Upper lobe of right lung (tissue), 1 donor: ENCODE measurements at places on chromosomes 5 and 9.

- DNase-seq = no peak
- peaks cover 19% of the 10 kb centered on the region for H3K4me1 ChIP-seq
- no peaks in the 10 kb centered on the region for H3K27me3 ChIP-seq
- no peak overlapping the region for H3K27ac ChIP-seq
- no peaks in the 10 kb centered on the region for H3K36me3 ChIP-seq
- H3K4me3 ChIP-seq = no peak overlapping the region
Observed at GRCh38 chr5:78907255-78907891, 77.7 kb downstream of the ARSB start.

GRCh38 chr5:6475626-6476312, 27.1 kb downstream of the UBE2QL1 start:
- no peaks in the 10 kb centered on the region for H3K27me3 ChIP-seq
- H3K27ac ChIP-seq = no peak overlapping the region
- H3K4me3 ChIP-seq = no peak overlapping the region
- no peaks in the 10 kb centered on the region for H3K4me1 ChIP-seq
- no peaks in the 10 kb centered on the region for H3K36me3 ChIP-seq

DNA sequence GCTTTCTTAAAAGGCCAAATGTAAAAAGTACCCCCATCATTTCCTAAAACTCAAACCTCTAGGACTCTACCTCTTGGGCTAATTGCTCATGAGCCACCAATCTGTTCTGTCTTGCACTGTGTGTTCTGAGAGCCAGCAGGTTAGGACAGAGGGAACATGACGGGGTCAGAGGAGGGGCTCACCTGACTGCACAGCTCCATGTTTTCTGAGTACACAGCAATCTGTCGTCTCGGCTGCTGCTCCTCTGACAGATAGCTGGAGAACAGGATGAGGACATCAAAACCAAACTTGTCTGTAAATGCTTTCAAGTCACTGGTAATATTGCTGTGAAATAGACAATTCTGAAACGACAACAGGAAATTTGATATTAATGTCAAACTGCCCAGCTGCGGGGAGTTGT, 50.9 kb upstream of the PCA3 start:
- H3K36me3 ChIP-seq = no peaks in the 10 kb centered on the region
- H3K27ac ChIP-seq = no peak overlapping the region
- H3K27me3 ChIP-seq = no peaks in the 10 kb centered on the region
- no peak for DNase-seq
- no peak overlapping the region for H3K4me3 ChIP-seq

DNA sequence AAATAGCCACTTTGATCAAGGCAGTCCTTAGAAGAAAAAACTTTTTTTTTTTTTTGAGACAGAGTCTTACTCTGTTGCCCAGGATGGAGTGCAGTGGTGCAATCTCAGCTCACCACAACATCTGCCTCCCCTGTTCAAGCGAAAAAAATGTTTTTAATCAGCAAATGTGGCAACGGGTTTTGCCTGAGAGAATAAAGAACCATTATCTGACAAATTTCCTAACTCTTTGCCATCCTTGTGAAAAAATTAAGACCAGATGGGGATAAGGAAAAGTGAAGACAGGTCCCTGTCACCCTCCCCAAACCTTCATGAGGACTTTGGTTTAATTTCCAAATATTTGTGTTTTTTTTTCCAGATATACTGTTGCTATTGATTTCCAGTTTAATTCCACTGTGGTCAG, 107.3 kb upstream of the SPOCK1 start:
- H3K27ac ChIP-seq = no peak overlapping the region
- no peak for DNase-seq
- H3K36me3 ChIP-seq = no peaks in the 10 kb centered on the region
- H3K4me1 ChIP-seq = no peaks in the 10 kb centered on the region
- H3K27me3 ChIP-seq = peaks cover 14% of the 10 kb centered on the region

DNA sequence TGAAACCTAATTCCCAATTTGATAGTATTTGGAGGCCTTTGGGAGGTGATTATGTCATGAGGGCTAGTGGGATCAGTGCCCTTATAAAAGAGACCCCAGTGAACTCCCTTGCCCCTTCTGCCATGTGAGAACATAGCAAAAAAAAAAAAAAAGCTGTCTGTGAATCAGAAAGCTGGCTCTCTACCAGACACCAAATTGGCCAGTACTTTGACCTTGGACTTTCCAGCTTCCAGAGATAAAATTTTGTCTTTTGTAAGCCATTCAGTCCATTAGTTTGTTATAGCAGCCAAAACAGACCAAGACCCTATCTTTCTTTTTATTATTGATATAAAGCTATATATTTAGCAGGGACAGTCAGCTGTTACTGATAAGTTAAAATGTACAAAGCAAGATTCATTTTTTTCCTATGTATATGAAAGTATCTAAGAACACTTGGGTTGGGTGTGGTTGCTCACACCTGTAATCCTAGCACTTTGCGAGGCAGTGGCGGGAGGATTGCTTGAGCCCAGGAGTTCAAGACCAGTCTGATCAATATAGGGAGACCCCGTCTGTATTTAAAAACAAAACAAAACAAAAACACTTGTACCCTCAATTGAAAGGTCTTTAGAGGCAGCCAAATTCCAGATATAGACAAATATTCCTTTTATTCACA, 8.1 kb upstream of the C5orf24 start:
- no peak for DNase-seq
- no peaks in the 10 kb centered on the region for H3K27me3 ChIP-seq
- peaks cover 17% of the 10 kb centered on the region for H3K36me3 ChIP-seq
- H3K4me3 ChIP-seq = no peak overlapping the region
- peaks cover 6% of the 10 kb centered on the region for H3K4me1 ChIP-seq

DNA sequence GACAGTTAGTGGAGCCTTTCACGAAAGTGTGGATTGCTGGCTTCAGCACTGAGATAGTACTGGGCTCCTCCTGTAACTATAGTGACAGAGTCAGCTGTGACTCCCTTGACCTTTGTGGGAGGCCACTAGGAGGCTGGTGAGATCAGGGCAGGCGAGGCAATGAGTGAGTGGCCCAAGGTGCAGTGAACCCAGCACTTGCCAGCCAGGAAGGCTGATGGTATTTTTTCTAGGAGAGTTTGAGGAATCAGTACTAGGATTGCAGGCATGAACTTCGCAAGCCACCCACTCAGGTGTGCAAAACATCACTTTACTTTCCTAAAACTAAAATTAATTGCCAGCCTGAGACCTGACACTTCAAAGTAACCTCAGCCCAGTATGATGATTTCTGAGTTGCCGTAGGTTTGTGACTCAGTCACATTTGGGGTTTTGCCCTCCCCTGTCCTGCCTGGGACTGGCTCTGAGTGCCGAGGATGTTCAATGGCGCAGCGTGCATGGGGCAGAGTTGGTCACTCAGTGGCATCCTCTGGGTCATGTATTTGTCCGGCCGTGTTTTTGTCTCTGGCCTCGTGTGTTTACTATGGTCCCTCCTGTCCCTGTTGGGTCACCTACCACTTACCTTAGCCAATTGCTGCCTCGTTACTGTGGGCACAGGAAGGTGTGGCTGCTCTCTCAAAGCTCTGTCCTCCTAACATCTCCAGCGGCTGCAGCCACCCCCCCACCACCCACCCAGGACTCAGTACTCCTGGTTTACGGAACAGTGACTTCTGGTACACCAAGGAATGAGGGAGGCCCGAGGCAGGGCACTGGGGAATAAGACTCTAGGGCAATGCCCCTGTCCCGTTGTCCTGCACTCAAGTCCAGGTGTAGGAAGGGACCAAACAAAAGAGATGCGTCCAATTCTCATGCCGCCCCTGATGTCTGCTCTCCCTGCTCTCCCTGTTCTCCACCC, 67.2 kb downstream of the IL31RA start:
- H3K4me3 ChIP-seq = no peak overlapping the region
- no peaks in the 10 kb centered on the region for H3K27me3 ChIP-seq
- H3K27ac ChIP-seq = no peak overlapping the region
- peaks cover 7% of the 10 kb centered on the region for H3K4me1 ChIP-seq
- H3K36me3 ChIP-seq = no peaks in the 10 kb centered on the region

- no peaks in the 10 kb centered on the region for H3K27me3 ChIP-seq
- DNase-seq = no peak
- H3K4me1 ChIP-seq = no peaks in the 10 kb centered on the region
- H3K4me3 ChIP-seq = no peak overlapping the region
Observed at GRCh38 chr5:142396436-142397038, 71.7 kb upstream of the SPRY4 start.

GRCh38 chr5:56100439-56101176, 105.8 kb upstream of the IL6ST start:
- H3K4me1 ChIP-seq = peaks cover 21% of the 10 kb centered on the region
- H3K27ac ChIP-seq = peak overlapping the region; percentile 56
- H3K27me3 ChIP-seq = no peaks in the 10 kb centered on the region
- no peaks in the 10 kb centered on the region for H3K36me3 ChIP-seq
- H3K4me3 ChIP-seq = no peak overlapping the region

GRCh38 chr5:130102960-130103359, 198.7 kb downstream of the CHSY3 start:
- no peaks in the 10 kb centered on the region for H3K36me3 ChIP-seq
- H3K27ac ChIP-seq = no peak overlapping the region
- H3K4me1 ChIP-seq = no peaks in the 10 kb centered on the region
- no peaks in the 10 kb centered on the region for H3K27me3 ChIP-seq

GRCh38 chr5:120552638-120553037, 88.5 kb downstream of the PRR16 start:
- H3K27ac ChIP-seq = no peak overlapping the region
- no peaks in the 10 kb centered on the region for H3K36me3 ChIP-seq
- no peak overlapping the region for H3K4me3 ChIP-seq
- H3K4me1 ChIP-seq = no peaks in the 10 kb centered on the region
- no peaks in the 10 kb centered on the region for H3K27me3 ChIP-seq

- no peaks in the 10 kb centered on the region for H3K4me1 ChIP-seq
- peaks cover 5% of the 10 kb centered on the region for H3K27me3 ChIP-seq
- no peak overlapping the region for H3K27ac ChIP-seq
- DNase-seq = no peak
Observed at GRCh38 chr5:38148021-38148625, 110.2 kb upstream of the EGFLAM start.

- H3K27me3 ChIP-seq = no peaks in the 10 kb centered on the region
- H3K36me3 ChIP-seq = no peaks in the 10 kb centered on the region
- H3K4me1 ChIP-seq = no peaks in the 10 kb centered on the region
- H3K27ac ChIP-seq = no peak overlapping the region
- no peak overlapping the region for H3K4me3 ChIP-seq
Observed at GRCh38 chr9:7443541-7443940, 356.0 kb downstream of the DMAC1 start.

GRCh38 chr9:82524407-82524806, 535.8 kb downstream of the SPATA31D1 start:
- H3K4me3 ChIP-seq = no peak overlapping the region
- H3K27me3 ChIP-seq = no peaks in the 10 kb centered on the region
- no peaks in the 10 kb centered on the region for H3K4me1 ChIP-seq

DNA sequence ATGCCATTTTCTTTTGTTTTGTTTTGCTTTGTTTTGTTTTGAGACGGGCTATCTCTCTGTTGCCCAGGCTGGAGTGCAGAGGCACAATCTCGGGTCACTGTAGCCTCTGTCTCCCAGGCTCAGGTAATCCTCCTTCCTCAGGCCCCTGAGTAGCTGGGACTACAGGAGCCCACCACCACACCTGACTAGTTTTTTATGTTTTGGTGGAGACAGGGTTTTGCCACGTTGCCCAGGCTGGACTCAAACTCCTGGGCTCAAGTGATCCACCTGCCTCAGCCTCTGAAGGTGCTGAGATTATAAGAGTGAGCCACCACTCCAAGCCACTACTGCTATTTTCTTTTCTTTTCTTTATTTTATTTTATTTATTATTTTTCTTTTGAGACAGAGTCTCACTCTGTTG, 54.0 kb upstream of the S1PR3 start:
- no peak overlapping the region for H3K27ac ChIP-seq
- no peak overlapping the region for H3K4me3 ChIP-seq
- H3K27me3 ChIP-seq = no peaks in the 10 kb centered on the region
- no peak for DNase-seq
- no peaks in the 10 kb centered on the region for H3K36me3 ChIP-seq

- no peaks in the 10 kb centered on the region for H3K4me1 ChIP-seq
- no peak overlapping the region for H3K4me3 ChIP-seq
- no peaks in the 10 kb centered on the region for H3K27me3 ChIP-seq
- H3K36me3 ChIP-seq = no peaks in the 10 kb centered on the region
- no peak overlapping the region for H3K27ac ChIP-seq
- DNase-seq = peak; percentile 51
Observed at GRCh38 chr9:138097501-138097991, 220.0 kb downstream of the CACNA1B start.

DNA sequence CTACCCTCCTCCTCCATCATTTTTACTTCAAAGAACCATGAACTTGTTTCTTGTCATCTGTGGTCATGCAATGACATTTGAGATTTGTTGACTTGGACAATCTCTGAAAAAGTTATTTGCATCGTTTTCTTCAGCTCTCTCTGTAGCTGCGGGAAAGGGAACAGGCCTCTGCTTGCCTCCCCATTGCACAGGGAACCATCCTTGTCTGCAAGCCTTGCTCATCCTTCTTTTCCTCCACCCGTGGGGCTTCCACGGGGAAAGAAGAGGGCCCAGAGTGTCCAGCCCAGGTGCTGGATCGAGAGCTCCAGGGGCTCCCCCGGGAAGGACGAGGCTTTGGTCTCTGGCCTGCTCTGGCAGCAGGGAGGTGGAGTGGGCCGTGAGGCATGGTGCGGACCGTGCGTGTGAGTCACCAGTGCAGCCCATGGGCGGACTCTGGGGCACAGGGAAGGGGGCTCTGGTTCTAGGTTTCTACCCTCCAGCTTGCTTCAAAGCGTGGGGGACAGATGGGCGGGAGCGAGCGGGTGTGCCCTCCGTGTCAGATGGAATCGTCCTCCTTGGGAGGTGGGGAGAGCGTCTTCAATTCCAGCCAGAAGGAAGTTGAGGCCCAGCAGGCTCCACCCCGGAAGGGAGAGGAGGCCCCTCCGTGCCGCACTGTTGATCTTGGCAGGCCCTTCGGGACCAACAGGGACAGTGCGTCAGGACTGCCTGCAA, 6.0 kb upstream of the IRX4 start:
- no peak overlapping the region for H3K27ac ChIP-seq
- peaks cover 85% of the 10 kb centered on the region for H3K27me3 ChIP-seq
- no peak overlapping the region for H3K4me3 ChIP-seq
- no peak for DNase-seq

DNA sequence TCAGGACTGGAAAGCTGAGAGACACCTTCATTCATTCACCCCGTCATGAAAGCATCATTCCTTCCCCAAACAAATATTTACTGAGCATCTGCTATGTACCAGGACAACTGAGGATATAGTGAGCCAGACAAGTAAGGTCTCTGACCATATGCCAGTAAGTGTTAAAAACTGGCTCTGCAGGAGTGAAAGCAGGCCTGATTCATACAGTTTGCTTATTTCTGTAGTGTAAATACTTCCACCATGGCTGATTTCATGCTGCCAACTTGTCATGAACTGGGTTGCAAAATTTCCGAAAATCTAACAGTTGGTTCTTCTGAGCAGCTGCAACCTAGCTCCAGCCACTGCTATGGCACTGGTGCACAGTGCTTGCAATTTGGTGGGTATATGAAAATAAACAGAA, 68.1 kb downstream of the YIPF5 start:
- DNase-seq = no peak
- H3K27me3 ChIP-seq = no peaks in the 10 kb centered on the region
- H3K4me3 ChIP-seq = no peak overlapping the region
- H3K27ac ChIP-seq = no peak overlapping the region
- H3K4me1 ChIP-seq = no peaks in the 10 kb centered on the region
- no peaks in the 10 kb centered on the region for H3K36me3 ChIP-seq

- no peak for DNase-seq
- H3K27ac ChIP-seq = peak overlapping the region; percentile 5
- H3K4me3 ChIP-seq = no peak overlapping the region
- H3K4me1 ChIP-seq = no peaks in the 10 kb centered on the region
- H3K27me3 ChIP-seq = no peaks in the 10 kb centered on the region
Observed at GRCh38 chr9:106755736-106756135, 107.2 kb upstream of the ZNF462 start.
